Fibroblast of skin of right quadriceps (primary cell): ENCODE measurements at places on chromosomes 12 and 14.

DNA sequence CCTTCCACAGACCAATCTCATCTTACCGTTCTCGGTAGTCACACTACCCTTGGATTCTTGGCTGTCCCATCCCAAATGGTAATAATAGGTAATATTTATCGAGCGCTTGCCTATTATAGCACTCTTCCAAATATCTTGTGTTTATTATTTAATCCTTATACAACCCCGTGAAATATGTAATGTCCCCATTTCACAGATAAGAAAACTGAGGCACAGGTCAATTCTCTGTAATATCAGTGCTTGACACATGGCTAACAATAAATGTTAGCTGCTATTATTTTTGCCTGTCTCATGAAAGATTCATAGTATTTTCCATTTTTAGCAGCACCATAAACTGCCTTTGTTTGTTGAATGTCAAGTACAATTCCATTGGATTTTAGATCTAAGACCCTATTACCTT is 4.5 kb downstream of the TMX1 start:
- DNase-seq: no peak

- peak; percentile 86 for DNase-seq
Observed at GRCh38 chr12:120356567-120357030, 12.4 kb downstream of the MSI1 start.

- no peak for DNase-seq
Observed at GRCh38 chr12:122672515-122672914, 30.6 kb downstream of the HCAR2 start.

DNA sequence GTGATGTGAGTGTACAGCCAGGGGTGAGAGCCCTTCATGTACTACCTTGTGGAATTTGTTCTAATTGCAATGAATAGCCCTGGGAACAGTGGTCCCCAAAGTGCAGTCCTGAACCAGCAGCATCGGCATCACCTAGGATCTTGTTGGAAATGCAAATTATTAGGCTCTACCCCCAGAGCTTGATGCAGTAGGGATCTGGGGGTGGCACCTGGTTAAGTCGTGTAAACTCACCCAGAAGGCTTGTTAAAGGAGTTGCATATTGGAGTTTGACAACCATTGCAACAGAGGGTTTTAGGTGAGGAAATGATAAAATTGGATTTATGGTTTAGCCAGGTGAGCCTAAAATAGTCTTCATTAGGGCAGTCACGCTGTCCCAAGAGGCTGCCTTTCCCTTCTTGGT is 73.2 kb downstream of the PLEKHG3 start:
- no peak for DNase-seq

GRCh38 chr12:132545164-132545953 is 55.4 kb downstream of the FBRSL1 start:
- DNase-seq: no peak

DNA sequence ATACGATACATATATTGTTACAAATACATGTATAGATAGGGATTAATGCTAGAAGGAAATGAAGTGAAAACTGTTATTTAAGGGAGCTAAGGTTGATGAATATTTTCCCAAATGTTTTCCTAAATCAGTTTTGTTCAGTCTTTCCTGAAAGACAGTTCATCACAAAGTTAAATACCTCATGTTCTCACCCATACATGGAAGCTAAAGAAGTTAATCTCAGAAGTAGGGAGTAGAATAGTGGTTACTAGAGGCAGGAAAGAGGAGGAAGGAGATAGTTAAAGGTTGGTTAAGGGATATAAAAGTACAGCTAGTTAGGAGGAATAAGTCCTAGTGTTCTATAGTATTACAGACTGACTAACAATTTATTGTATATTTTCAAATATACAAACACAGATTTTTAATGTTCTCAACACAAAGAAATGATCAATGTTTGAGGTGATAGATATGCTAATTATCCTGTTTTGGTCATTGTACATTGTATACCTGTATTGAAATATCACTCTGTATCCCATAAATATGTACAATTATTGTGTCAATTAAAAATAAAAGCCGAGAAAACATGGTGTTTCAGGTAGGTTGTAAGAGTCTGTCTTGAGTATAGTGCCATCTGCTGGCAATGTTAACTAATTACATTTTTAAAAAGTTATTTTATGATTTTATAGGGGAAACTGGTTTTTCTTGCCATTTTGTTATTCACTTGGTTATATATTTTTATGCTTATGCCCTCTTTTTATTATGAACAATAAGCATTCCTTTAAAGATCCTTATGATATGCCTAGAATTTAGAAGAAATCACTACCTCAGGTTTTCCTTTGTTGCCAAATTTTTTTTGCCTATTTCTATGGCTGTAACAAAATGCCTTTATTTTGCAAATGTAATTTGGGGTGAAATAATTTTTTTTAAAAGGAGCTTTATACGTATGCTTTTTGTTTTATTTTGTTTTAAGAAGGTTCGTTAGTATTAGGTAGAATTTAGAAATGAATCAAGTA is 26.9 kb downstream of the ZDHHC17 start:
- peak; percentile 3 for DNase-seq

DNA sequence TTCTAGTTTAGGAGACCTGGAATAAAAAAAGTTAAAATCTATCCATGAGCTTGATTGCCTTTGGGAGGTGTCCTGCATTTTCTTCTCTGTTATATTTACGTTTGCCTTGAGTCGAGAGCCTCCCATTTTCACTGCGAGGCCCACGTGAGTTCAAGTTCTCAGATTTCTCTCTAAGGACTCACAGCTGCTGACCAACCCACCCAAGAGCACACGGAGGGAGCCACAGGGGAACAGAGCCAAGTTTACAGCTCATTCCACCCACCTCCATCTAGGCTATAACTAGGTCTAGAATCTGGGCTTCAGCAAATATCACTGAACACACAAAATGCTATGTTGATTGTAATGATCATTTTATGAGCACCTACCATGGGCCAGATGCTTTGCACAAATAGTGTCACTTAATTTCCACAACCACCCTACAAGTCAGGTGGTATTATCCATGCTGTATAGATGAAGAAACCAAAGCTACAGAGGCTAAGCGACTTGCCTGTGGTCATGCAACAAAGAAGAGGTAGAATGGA is 16.7 kb downstream of the ALDH1L2 start:
- DNase-seq: peak; percentile 11

GRCh38 chr12:131808744-131809371 is 19.3 kb upstream of the MMP17 start:
- DNase-seq: no peak

- peak; percentile 78 for DNase-seq
Observed at GRCh38 chr12:130775953-130776856, 60.1 kb upstream of the RIMBP2 start.

GRCh38 chr12:108075561-108075960 is 53.5 kb upstream of the WSCD2 start:
- DNase-seq: no peak

GRCh38 chr14:85508863-85509262 is 21.1 kb upstream of the FLRT2 start:
- DNase-seq: no peak

- peak; percentile 56 for DNase-seq
Observed at GRCh38 chr12:131114271-131114670, 160.6 kb downstream of the ADGRD1 start.

DNA sequence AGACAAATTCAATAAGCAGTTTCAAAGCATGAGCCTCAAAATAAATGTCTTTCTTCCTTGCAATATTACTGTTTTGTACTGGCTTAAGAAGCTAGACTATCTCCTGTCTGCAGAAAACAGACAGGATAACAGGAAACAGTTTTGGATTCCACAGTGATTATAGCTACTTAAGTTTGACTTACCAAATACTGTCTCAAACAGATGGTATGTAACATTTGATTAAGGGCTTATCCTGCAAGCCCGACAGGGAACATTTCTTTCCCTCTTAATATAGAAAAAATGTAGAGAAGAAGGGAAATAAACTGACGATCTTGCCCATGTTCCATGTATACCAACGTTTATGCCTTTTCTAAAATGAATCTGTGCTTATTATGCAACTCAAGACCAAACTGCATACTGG is 179.9 kb upstream of the EEA1 start:
- DNase-seq: peak; percentile 81

DNA sequence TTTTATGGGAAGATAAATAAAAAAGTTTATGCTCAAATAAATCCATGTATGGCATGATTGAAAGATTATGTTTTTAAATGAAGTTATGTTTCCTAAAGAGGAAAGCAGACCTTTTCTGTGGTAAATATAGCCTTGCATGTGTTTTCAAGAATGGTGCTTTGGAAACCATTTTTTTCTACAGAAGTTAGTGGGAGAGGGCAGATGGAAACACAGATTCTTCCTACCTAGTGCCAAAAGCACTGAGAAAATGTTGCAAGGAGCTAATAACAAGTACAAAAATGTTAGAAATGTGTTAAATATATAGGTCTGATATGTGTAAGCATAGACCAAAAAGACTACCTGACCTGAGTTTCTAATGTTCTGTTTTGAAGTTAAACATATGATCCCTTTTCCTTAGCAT is 24.3 kb downstream of the TECPR2 start:
- DNase-seq: no peak

- DNase-seq: no peak
Observed at GRCh38 chr12:131732996-131733615, 22.2 kb downstream of the SFSWAP start.

- DNase-seq: no peak
Observed at GRCh38 chr12:54949073-54949711, 35.4 kb downstream of the TESPA1 start.

DNA sequence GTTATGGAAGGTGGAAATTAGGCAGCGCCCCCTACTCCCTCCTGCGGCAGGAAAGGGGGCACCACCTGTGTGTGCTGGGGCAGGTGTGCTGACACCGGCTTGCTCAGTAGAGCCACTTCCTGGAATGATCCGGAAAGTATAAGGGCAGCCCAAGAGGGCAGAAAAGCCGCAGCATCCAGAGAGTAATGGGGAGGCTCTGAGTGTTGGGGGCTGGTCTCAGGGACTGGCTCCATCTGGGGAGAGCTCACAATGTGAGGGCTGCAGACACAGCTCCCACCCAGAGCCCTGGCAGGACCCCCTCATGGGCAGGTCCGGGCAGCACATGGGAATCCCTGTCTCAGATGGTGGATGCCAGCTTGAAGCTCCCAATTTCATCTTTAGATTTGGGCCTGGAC is 187.6 kb upstream of the C14orf180 start:
- no peak for DNase-seq

- no peak for DNase-seq
Observed at GRCh38 chr12:41683023-41683422, 461.7 kb downstream of the GXYLT1 start.

DNA sequence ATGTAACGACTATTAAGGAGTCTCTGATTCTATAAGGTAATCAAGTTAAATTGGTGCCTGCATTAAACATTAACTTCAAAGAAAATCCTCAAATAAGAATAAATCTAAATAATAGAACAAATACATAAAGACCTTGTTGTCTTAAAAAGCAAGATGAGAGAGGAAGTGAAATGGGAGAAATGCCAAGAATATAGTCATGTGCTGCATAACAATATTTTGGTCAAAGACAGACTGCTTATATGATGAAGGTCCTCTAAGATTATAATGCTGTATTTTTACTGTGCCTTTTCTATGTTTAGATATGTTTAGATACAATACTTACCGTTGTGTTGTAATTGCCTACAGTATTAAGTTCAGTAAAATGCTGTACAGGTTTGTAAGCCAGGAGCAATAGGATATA is 213.6 kb downstream of the C12orf42 start:
- DNase-seq: no peak

DNA sequence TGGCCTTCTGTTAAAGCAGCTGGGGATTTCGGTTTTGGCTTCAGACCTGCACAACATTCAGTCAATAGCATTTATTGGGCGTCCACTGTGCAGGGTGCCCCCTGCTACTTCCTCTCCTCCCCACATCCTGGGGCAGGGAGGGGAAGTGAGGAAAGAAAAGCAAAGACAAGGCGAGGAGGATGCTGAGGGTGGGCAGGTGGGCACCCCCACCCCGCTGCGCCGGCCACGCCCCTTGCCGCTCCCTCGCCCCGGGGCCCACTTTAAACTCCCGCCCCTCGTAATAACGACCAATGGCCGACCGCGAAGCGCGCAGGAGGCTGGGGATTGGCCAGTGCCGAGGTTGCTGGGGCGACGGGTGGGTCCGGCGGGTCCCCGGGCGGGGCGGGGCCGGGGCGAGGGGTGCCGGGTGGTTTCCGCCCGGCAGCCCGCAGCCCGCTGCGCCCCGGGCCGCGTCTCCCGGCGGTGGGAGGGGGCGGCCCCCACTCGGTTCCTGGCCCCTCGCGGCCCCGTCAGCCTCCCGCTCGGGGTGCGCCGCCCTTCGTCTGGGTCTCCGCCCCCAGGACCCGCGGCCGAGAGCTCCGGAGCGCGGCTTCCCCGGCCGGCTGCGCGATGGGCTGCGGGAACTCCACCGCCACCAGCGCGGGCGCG is at the start of gene C12orf75:
Gene C12orf75 (plus strand): TSS at position 409 of the 648 bp plus-strand sequence. CDS start 201 bp downstream, at position 610.
- peak; percentile 87 for DNase-seq

GRCh38 chr14:56244138-56244789 is 126.1 kb downstream of the PELI2 start:
- DNase-seq: peak; percentile 92

DNA sequence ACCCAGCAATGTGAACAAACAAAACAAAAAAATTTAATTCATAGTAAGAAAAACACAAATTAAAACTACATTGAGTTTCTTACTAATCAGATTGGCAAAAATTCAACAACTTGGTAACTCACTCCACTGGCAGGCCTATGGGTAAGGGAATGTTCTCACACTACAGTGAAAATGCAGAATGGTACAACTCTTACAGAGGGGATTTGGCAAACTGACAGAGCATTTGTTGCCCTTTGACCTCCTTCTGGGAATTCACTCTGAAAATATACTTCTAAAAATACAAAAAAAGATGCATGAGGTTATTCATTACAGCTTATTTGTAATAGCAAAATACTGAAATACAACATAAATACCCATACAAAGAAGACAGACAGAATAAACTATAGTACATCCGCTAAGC is 32.8 kb downstream of the ABCD2 start:
- DNase-seq: no peak

GRCh38 chr12:30047516-30048254 is 263.9 kb upstream of the TMTC1 start:
- DNase-seq: peak; percentile 81

DNA sequence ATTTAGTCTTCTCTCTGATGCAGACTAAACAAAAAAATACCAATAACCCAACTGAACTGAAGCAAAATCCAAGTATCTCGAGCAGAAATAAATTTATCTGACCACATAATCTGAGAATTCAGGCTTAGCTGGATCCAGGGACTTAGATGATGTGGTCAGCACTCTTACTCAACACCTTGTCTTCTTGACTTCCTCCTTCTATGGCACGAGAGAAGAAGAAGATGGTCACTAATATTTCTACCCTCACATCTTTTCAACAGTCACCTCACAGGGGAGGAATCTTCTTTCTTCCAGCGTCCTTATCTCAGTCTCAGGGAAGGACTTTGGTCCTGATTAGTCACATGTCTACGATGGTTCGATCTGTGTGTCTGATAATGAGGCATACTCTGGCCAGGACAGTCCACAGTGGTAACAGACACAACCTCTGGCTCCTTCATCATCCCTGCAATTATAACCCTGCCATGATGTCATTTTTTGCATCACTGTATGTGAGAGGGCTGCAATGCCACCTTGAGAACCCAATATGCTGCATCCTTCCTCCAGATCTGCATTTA is 15.8 kb downstream of the RGS6 start:
- no peak for DNase-seq
